ENCODE measurements at places on chromosomes 1 and 21.

GRCh38 chr21:44618504-44618903 is 6.6 kb downstream of the KRTAP10-8 start:
- DNase-seq, result no peak

DNA sequence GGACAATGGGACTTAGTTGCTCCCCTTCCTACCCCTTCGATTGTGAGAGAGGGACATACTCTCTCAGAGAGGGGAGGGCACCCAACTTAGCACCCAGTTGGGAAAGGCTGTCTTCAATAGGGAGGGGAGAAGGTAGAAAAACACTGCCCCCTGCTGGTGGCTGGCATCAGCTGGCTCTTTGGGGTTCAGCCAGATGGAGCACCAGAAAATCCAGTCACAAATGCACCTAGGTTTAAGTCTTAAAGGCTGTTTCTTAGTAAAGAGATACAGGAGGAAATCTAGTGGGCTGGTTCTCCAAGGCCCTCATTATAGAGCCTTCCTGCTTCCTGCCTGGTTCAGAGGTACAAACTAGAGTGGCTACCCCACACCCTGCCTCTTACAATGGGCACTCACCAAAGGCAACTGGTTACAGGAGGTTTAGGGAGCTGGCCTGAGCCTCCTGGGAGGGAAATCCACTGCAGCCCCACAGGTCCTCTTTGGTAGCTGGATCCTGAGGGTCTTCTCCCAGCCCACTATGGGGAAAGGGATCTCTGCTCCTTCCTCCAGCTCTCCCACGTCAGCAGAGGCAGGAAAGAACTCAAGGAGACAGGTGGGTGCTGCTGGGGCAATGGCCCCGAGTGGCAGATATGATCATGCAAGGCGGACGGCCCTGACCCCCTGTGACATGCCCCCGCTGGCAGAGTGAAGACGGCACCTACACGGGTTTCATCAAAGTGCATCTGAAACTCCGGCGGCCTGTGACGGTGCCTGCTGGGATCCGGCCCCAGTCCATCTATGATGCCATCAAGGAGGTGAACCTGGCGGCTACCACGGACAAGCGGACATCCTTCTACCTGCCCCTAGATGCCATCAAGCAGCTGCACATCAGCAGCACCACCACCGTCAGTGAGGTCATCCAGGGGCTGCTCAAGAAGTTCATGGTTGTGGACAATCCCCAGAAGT is 28.3 kb downstream of the EIF2D start:
- DNase-seq, result peak; percentile 56

- DNase-seq, result no peak
Observed at GRCh38 chr1:185961664-185962063, 227.5 kb downstream of the HMCN1 start.

GRCh38 chr1:60448850-60449249 is 375.3 kb upstream of the C1orf87 start:
- DNase-seq, result no peak

- no peak for DNase-seq
Observed at GRCh38 chr1:46041974-46042373, 90.5 kb downstream of the PIK3R3 start.

- DNase-seq, result no peak
Observed at GRCh38 chr21:44948426-44949120, 8.7 kb downstream of the SLX9 start.

GRCh38 chr21:43786300-43786806 is 3.0 kb upstream of the RRP1 start:
- no peak for DNase-seq

DNA sequence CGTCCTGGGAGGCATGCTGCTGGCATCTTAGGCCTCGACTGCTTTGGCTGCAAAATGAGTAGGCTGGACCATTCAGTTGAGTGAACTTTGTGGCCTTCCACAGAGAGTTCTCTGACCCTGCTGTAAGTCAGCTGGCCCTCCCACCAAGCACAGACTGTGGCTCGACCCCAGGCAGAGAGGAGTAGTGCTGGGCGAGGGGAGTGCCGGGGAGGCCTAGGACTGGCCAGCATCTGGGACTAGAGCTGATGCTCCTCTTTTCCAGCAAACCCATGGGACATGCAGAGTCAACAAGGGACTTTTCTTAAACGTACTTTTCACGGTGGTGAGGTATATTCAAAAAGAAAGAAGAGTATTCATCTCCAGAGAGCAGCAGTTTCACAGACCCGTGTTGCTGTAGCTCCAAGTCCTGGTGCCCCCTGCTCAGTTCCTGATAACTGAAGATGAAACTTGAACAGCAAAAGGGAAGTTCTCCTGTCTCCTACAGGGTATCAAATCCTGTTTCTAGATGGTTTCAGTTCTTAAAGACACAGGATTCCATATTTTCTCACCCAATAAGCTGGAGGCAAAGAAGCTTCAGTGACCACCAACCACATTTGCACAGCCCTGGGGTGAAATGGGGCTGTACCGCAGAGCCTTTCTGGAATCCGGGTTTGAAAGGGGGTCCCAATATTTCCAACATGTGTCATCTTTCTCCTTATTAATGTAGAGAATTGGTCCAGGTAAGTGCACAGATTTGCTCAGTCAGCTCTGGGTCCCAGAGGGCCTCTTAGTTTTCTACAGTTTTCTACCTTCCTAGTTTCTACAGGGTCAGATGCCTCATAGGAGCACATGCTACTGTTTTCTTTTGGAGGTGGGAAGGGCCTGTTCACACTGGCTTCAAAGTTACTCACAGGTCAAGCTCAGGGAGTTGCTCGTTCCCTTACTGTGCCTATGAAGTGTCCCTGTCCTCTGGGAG is 20.9 kb downstream of the BATF3 start:
- DNase-seq, result no peak

DNA sequence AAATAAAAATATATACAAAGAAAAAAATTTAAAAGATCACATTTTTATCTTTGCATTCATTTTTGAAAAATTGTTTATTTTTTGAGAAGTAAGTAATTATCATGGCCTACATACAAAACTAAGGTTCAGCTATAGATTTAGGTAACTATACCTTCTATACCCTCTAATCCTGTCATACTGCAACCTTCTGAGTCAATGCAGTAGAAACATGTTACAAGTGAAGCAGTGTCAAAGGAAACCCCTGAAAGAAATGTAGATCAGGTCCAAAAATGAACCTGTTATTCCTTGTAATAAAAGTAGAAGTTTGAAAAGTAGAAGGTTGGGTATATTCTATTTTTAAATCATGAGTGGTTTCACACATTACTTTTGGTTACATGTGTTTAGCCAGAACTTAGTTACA is 51.3 kb downstream of the PTGS2 start:
- no peak for DNase-seq

DNA sequence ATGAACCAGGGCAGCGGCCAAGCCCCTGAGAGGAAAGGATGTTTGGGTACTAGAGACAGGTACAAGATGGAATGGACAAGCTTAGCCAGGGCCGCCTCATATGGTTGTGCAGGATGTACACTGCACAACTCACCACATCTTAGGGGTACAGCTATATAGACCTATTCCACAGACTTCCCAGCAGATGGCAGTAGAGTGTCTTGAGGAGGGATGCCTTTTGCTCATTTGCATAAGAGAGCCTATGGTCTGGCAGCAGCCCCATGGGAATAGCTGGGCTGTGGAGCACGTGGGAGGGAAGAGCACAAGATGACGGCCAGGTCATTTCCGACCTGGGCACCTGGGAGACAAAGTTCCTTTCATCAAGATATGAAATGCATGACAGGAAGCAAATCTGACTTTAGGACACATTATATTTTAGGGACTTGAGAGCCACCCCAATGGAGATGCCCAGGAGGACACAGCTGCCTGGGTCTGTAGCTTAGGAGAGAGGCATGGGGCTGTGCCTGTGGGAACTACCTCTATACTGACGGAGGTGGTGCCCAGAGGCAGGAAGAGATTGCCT is 215.5 kb downstream of the KCNJ6 start:
- peak; percentile 52 for DNase-seq

DNA sequence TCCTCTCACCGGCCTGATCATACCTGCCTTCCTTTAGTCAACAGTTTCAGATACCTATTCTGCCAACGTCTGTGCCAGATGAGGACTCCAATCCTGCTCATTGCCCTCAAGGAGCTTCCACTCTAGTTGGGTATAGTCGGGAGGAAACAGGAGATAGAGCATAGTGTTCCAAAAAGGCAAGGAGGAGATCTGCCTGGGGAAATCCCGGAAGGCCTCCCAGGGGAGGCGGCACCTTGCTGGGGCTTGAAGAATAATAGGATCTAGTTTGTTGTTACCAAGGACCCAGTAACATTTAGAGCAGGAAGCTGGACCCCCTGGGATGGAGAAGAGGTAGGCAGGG is 12.3 kb downstream of the LDLRAP1 start:
- no peak for DNase-seq

DNA sequence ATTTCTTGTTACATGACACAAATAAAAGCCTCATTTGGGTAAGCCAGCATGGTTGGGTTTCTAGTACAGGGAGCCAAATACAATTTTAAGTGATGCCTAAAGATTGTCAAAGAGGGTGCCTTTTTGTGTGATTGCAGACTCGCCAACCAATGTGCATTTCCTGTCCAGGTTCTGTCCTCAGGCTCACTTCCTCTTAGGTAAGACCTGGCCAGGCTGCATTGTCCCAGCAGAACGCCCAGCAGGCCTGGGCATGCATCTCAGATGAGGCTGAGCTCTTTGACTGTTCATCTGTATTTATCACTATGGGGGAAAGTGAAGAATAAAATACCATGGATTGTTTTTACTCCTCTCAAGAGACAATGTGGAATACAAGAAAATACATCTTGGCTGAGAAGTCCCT is 49.7 kb downstream of the KCNC4 start:
- no peak for DNase-seq

DNA sequence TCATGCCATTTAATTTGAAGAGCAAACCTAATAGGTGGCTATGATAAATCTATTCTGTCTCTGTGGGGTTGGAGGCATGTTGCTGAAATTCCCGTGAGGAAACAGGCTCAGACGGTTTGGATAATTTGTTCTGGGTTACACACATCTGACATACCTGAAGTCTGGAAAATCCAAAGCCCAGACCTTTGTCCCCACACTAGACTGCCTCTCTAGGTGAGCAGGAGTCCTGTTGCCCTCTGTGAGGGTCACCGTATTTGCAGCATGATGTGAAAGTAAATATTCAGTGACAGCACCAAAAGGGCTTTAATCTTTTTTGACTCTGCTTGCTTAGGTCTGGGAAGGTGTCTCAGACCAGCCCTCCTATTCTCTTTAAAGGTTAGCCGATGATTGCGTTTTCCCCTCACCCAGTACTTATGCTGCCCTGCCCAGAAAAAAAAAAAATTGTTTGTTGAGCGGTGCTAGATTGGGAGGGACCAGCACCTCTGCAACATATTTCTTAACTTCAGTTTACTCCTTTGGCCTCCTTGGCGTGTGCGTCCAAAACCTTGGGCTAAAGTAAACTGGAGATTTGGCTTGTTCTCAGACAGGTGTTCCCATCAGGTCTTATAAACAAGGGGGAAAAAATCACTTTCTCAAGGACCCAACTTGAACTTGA is 67.0 kb downstream of the CACHD1 start:
- peak; percentile 21 for DNase-seq

DNA sequence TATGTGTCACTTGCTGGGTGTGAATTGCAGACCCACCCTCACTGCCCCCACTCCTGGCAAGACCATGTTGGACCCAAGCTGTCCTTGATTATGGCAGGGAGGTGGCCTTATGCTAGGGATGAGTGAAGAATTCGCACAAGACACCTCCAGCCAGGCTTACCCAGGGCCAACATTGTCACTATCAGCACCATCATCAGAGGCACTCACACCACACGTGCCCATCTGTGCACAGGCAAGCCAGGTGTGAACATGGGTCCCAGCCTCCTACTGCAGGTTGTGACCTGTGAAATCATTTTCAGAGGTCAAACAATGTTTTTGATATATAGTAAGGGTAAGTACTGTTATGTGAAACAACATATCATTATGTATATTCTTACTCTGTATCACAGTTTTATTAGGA is 20.3 kb upstream of the RGS8 start:
- DNase-seq, result no peak

DNA sequence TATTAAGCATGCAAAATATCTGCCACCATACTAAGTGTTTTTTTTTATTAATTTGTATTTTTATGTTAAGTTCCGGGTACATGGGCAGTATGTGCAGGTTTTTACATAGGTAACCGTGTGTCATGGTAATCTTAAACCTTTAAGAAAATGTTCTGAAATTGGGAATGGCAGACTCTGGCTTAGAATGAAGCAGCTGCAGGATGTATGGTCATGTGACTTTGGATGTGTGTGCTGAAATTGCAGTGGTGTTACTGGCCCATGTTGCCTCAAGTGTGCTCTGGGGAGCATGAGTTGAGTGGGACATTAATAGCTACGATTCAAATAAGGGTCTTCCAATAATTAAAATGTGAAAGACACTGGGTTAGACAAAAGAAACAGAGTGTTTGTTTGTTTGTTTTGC is 6.7 kb downstream of the GRIK1 start:
- DNase-seq, result no peak

DNA sequence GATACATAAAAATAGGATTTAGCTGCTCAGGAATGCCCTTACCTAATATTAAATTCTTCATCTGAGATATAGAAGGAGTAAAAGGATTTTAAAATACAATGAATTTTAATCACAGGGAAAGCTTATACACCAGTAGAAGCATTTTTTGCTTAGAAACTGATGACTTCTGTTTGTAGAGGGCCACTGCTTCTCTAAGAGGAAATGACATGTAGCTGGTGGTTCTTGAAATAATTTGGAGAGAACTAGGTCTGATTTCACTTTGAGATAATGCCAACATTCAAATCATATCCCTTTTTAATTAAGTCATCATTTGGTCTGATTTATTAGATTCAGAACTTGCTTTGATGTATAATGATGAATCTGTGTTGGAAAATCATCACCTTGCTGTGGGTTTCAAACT is 166.6 kb upstream of the SGIP1 start:
- DNase-seq, result no peak

- DNase-seq, result no peak
Observed at GRCh38 chr1:29234471-29234870, 1.9 kb upstream of the PTPRU start.

- peak; percentile 38 for DNase-seq
Observed at GRCh38 chr1:41241354-41241748, 755 bp downstream of the SCMH1 start.

DNA sequence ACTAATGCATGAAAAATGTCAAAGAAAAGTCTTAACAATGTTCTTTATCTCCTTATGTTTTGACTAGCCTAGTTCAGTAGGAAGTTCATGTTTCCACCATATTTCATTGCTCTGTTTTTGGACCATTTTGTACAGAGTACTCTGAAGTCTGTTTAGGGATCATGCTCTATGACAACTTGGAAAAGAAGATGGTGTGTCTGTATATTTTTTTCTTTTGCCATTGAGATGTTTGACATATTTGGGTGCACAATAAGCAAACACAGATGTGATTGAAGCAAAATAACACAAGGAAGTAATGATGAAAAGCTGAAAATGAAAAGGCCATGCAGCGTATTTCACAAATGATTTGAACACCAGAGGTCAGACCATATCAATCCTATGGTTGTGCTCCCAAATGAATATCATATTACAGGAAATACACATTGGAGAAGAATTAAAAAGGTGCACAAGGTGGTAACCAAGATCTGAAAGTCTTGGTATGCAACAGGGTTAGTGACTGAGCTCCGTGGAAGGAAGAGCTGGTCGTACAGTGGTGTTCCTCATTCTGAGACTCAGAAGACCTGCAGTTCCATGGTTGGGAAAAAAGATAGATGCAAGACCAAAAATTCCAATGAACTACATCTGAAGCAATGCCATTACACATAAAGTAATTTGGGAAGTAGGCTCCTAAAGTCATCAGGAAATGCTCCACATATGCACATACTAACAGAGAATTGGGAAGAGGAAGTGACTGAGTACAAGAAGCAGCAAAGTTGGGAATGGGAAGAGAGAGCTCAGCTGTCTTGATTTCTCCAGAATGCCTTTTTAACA is 463.5 kb downstream of the LMO4 start:
- DNase-seq, result no peak

- DNase-seq, result no peak
Observed at GRCh38 chr21:44899768-44900558, 20.7 kb downstream of the ITGB2 start.

Measured in NCI-H146 (cell line).